ENCODE measurements at places on chromosomes 13 and 19.
A peak's percentile ranks its signal among the peaks of the same experiment; 100 is the strongest.

DNA sequence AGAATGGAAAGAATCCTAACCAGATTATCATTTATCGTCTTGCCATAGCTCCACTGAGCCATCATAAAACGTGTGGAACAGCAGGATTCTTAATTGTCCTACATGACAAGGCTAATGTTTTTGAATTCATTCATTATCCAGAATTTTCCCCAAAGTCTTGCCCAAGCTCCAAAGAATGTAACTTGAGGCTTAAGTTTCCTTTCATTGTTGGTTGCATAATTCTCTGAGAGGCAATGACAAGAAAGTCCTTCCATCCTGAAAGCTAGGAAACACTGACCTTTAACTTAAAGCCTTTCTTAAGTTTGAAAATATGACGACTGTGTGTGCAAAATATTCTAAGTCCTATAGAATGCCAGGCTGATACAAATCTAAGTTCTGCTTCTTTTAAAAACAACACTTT lies 546.1 kb downstream of the SUCLA2 start:
- no peak for DNase-seq

- DNase-seq, result no peak
These were observed 40.6 kb downstream of the COL4A2 start for GRCh38 chr13:110347535-110348308.

- DNase-seq, result no peak
These were observed 3.3 kb upstream of the GTF2F1 start for GRCh38 chr19:6396305-6396704.

GRCh38 chr19:4524808-4525562 lies 6.7 kb upstream of the PLIN4 start:
- no peak for DNase-seq

- no peak for DNase-seq
These were observed 56.5 kb upstream of the HTR2A start for GRCh38 chr13:46953331-46953730.

- no peak for DNase-seq
These were observed 987.0 kb downstream of the DIAPH3 start for GRCh38 chr13:59176775-59177174.

DNA sequence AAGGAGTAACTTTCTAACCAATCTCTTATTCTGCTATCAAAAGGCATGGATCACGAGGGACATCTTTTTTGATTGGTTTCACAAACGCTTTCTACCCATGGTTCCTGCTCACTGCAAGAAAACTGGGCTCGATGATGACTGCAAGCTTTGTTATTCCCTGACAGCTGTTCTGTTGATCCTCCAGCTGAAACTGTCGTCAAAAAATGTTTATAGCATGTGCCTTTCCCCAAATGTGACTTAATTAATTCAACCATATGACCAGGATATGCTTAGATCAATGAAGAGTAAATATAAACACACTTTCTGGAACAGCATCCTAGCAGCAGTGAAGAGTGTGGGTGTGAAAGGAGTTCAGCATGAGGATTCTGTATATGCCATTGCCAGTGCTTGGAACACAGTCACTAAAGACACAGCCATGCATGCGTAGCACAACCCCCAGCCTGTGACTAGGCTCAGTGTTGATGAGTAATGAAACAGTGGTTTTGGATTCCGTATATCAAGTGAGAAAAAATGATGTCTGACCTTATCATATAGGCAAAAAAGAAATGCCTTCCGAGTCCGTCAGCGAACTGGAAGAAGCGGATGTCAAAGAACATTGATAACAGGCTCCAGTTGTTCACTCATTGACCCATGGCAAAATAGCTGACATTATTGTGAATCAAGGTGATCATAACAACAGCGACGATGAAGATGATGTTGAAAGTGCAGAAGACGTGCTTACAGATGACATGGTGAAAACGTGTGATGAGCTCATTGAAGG lies 347.4 kb downstream of the FGF9 start:
- DNase-seq, result peak; percentile 1

DNA sequence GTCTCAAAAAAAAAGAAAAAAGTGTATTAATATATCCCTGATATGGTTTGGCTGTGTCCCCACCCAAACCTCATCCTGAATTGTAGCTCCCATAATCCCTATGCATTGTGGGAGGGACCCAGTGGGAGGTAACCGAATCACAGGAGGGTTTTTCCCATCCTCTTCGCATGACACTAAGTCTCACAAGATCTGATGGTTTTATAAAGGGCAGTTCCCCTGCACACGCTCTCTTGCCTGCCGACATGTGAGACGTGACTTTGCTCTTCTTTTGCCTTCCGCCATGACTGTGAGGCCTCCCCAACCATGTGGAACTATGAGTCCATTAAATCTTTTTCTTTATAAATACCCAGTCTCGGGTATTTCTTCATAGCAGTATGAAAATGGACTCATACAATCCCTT lies 17.7 kb downstream of the STK24 start:
- DNase-seq, result no peak

- no peak for DNase-seq
These were observed 482.5 kb downstream of the SUCLA2 start for GRCh38 chr13:47518530-47518929.

Data from AG04450 (cell line).